Vagina (tissue), 2 donors: ENCODE measurements at places on chromosomes 5 and 9.

- no peak for DNase-seq
Observed at GRCh38 chr5:75337366-75338021, 474 bp downstream of the HMGCR start.

- no peak for DNase-seq
Observed at GRCh38 chr5:9927106-9927505, 297.0 kb upstream of the TAS2R1 start.

- DNase-seq = no peak
Observed at GRCh38 chr9:123712399-123712798, 217.5 kb downstream of the DENND1A start.

GRCh38 chr5:37710965-37711364 lies 128.9 kb downstream of the GDNF start:
- DNase-seq = no peak

- DNase-seq = no peak
Observed at GRCh38 chr5:144085381-144085780, 85.1 kb downstream of the YIPF5 start.

GRCh38 chr9:129714511-129715061 lies 38.3 kb downstream of the PTGES start:
- DNase-seq = no peak

DNA sequence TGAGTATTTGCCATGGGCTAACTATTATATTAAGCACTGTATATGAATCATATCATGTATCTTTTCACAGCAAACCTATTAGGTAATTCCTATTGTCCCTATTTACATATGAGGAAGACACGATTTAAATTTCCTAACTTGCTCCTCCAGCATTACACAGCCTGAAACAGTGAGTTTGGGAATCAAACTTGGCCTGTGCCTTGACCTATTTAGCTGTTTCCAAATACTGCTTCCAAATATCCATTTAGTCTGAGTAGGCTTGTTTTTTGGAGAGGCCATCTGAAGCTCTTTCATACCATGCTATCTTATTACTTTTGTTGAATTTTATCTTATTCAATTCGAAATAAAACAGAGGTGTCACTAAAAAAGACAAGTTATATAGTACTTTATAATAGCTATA lies 447.3 kb upstream of the MPDZ start:
- DNase-seq = no peak

DNA sequence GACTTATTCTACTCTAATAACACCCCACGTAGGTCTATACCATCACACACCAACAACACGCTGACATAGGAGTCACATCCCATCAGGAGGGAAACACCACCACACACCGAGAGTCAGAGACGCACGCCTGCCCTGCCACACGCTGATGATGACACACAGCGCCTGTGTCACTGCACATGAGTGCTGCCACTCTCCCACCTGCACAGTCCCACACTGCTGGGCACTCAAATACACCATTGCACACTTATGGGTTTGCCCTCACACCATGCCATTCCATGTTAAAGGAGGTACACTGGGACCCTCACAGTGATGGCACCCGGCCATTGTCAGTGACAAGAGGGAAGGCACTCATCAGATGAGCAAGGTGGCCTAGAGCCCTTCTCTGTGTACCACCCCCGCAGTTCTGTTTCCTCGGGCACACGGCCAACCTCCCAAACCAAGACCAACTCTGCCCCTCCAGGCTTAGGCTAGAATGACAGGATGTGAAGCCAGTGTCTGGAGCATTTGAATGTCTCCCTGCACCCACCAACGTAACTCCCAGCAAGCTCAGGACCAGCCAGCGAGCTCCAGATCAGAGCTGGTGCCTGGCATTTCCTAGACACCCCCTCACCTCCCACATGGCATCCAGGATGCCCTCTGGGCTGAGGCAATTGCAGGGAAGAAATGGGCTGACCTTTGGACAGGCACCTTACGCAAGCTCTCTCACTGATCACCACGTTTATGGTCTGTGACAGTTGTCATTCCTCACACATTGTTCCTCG lies 3.6 kb upstream of the CPLX2 start:
- no peak for DNase-seq

DNA sequence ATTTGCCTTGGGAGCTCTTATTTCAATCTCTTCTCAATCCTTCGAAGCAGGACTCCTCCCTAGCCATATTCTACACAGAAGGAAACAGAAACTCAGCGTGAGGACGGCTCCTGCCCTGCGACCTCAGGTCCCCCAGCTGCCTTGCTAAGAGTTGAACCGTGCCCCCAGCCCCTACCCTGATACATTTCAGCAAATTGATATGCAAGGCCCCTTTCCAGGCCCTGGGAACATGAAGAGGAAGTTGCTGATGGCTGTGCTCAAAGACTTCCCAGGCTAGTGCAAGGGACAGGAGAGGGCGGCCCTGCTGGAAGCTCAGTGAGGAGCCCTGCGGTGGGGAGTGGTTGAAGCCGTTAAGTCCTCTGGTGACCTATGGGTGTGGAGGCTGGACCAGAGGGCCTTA lies 41.5 kb downstream of the BOD1 start:
- no peak for DNase-seq

- DNase-seq = no peak
Observed at GRCh38 chr9:86547571-86547970, 193.4 kb upstream of the TUT7 start.

DNA sequence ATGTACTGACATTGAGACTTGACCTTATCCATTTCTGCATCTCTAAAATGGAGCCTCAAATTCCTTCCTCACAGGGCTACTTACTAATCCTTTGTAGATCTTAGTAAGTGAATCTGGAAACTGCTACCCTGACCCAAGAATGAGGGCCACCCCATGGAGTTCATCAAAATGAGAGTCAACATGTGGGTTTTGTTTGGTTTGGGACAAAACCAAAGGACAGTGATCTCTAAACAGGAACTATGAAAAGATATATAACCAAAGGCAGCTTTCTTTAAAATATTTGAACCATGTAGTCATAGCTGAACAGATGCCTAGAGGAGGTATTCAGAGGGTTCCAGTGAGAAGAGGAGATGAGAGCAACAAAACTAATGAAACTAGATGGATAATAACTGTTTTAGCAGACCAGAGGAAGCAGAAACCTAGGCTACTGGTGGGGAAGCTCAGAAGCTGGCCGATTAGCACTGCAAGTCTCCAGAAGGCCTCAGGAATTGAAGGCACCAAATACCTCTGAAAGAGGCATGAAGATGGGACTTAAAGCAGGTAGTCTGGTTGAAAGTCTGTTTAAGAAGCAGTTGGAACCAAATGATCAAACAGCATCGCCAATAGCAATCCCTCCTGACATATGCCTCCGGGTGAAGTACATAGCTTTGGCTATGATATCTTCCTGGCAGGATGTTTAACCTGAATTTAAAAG lies 45.8 kb downstream of the THOC3 start:
- peak; percentile 52 for DNase-seq

DNA sequence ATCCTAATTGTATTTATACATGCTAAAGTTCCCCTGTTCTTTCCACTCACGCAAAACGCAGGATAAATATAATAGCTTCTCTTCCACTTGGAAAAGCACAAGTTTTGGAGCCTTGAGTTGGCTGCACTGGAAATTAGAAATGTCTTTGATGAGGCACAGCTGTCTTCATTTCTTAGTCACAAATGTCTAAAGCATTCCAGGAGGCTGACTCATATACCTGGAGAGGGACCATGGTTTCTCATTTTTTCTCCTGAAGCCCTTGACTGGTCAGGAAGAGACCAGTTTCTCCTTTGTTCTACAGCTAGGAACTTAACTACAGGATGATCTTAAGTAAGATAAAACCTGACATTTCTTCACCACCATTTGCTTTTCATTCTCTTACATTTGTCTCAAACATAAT lies 16.2 kb downstream of the MTX3 start:
- no peak for DNase-seq

- no peak for DNase-seq
Observed at GRCh38 chr5:169910393-169910792, 69.9 kb downstream of the INSYN2B start.

DNA sequence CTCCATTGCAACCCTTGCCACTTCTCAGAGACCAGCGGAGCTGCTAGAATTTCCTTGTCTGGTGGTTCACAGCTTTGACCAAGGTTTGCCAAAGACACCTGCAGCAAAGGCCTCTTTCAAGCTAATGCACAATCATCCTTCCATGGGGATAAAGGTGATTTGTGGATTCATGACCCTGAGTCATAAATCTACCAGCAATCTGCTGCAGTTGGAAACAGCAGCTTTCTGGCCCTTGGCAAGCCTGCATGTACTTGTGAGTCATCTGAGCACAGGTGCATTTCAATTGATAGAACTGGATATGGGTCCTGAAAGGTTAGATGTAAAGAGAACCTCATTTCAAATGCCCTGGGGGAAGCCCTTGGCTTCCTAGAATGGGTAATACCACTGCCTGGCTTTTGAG lies 21.6 kb upstream of the TCF7 start:
- DNase-seq = no peak

GRCh38 chr5:95923918-95924544 lies 37.6 kb downstream of the ELL2 start:
- DNase-seq = no peak

GRCh38 chr5:43649256-43649655 lies 46.3 kb downstream of the NNT start:
- no peak for DNase-seq

- DNase-seq = no peak
Observed at GRCh38 chr5:87243161-87243844, 24.4 kb upstream of the RASA1 start.

GRCh38 chr5:52799358-52799982 lies 11.8 kb downstream of the ITGA1 start:
- DNase-seq = no peak

GRCh38 chr5:67647772-67648171 lies 451.2 kb upstream of the CD180 start:
- no peak for DNase-seq

- DNase-seq = no peak
Observed at GRCh38 chr9:100474082-100474923, 1.4 kb downstream of the TMEFF1 start.

DNA sequence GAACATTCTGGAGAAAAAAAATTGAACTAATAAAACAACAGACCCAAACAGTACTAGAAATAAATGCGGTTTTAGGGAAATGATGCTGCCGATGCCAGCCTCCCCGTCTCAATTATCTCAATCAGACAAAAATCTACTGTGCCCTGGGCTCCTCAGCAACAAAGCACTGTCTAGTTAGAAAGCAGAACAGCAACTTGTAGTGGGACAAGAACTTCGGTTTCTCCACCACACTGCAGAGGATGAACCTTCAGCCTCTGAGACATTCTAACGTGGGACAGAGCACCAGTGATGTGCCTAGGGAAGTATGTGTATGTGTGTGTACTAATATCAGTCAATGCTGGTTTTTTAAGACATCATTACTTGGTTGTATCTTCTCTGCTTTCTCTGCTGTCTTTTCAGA lies 11.1 kb upstream of the CAST start:
- DNase-seq = no peak

DNA sequence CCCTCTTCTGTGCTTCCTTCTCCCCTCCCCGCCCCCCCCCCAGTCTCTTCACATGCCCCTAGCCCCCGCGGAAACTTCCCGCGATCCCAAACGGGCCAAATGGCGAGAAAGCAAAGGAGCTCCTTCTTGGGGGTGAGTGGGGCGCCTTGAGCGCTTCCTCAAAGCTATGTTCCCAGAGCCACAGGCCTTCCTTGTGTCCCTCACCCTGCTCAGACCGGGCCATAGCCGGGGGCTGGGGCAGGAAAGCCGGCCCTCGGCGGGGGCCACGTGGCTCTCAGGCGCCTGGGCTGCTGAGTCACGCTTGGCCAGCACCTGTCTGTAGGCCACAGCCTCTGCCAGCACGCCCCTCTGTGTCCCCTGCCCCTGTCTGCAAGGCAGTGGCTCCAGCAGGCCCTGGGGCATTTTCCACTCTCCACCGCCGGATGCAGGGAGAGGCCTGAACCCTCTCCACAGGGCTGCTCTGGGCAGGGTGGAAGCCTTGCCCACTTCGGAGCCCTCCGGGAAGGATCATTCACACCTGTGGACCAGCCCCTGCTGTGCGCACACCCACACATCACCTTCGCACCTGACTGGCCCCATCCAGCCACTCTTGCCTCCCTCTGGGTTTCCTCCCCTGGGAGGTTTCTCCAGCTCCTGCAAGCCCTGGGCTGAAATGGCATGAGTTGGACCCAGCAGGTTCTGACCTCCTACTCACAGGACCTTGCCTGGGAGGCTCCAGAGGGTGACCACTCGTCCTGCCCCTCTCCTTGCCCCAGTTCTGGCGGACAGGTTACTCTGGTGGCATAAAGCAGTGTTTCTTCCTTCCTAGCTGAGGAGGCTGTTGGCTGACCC lies 1.2 kb upstream of the SQSTM1 start:
- no peak for DNase-seq

GRCh38 chr9:129665389-129665775 lies at the start of gene PRRX2:
Gene PRRX2 (plus strand): TSS chr9:129665647. CDS start chr9:129665868, 221 bp downstream.
- DNase-seq = no peak

GRCh38 chr5:160347448-160347847 lies 23.0 kb downstream of the C1QTNF2 start:
- DNase-seq = no peak

- DNase-seq = no peak
Observed at GRCh38 chr5:98535901-98536300, 237.6 kb upstream of the RGMB start.

DNA sequence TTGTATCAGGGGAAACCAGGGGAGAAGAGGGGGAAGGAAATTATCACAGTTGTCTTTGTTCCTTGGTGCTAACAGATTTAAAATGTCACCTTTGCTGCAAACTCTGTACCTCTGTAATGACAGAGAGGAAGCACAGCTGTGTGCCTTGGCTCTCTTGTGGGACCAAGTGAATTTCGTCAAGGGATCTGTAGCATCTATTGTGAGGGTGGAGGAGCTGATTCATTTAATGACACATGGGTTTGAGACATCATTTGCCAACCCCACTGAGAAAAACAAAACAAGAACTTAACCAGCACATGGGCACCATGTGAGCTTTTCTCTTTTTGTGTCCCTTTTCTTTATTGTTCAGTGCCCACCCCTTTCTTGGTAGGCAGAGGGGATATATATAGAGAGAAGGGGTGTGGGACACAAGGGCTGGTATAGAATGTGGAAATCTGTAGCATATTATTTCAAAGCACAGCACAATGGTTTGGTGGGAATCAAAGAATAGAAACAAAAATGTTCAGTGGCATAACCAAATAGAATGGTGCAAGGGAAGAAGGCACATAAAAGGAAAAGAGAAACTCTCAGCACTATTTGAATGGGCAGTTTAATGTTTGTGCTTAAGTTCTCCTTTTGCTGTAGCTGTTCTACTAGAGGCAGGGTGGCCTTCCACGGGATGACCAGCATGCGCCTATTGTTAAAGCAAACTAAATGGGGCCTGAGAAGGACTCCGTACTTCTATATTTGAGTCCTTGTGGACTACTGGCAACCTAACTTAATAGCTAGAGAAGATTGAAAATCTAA lies 63.3 kb downstream of the LIX1 start:
- DNase-seq = no peak

- no peak for DNase-seq
Observed at GRCh38 chr9:83440641-83441040, 97.6 kb downstream of the FRMD3 start.

- no peak for DNase-seq
Observed at GRCh38 chr9:81717747-81718077, 28.4 kb upstream of the TLE1 start.
